Left renal pelvis (tissue), 4 donors: ENCODE measurements at places on chromosomes 13 and 19. TPM values are rescaled to one million over a fixed set of nuclear protein-coding genes. Genes with fewer than 3 reads are reported as not detected.
A peak's percentile ranks its signal among the peaks of the same experiment; 100 is the strongest.

GRCh38 chr19:5952193-5953029 is 25.5 kb downstream of the RANBP3 start:
- DNase-seq = no peak

DNA sequence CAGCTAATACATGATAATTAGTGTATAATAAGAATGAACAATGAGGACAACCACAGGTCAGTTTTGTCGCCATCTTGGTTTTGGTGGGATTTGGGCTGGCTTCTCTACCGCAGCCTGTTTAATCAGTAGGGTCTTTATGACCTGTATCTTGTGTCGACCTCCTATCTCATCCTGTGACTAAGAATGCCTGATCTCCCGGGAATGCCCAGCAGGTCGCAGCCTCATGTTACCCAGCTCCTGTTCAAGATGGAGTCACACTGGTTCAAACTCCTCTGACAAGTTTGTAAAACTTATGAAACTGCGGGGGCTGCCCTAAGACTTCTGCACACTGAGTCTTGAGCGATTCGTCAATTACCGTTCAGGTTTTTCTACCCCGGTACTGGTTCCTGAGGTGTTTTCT is 21.5 kb upstream of the ADGRE1 start:
- DNase-seq = no peak

DNA sequence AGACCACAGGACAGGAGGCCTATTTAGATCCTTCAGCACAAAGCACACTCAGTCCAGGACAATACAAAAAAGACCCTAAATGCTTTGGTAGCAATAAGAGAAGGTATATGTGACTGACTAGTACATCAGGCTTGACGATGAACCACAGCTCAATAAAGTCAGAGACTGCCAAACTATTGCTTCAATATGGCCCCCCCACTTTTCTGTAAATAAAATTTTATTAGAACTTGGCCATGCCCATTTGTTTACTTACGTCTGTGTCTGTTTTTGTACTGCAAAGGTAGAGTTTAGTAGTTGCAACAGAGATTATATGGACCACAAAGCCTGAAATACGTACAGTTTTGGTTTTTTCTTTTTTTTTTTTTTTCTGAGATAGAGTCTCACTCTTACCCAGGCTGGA is 136.7 kb downstream of the IRS2 start:
- no peak for DNase-seq

DNA sequence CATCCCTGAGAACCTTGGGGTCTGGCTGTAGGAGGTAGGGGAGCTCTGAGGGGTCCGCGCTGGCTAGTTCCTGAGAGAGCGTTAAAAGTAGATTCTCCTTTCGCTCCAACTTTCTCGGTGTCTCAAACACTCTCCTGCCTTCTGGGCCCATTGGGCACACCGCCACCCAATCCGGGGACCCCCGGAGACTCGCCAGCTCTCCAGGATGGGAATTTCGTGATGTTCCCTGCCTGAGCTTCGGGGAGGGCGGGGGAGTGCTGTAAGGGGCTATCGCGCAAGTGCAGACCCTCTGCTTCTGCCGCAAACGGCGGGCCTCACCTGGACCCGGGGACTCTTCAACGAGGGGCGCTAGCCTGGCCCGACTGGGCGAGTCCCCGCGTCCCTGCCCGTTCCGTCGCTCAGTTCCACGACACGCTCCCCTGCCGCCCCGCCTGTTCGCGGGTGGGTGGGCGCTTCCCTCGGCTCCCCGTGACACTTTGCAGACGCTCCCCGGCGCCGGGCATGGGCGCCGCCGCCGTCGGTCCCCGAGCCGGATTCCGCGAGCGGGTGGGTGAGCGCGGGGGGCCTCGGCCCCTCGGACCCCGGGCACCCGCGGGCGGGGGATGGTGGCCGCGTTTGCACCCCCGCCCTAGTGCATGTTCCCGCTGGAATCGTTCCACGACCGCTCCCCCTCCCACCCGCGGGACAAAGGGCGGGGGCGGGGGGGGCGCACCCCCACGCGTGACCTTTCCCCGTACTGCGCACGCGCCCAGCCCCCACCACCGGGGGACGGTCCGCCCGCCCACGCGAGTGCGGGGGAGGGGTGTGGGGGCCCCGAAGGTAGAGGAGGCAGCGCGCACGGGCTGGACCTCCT is at the start of gene CCDC106:
CCDC106 (plus strand) TSS at position 481 of the 853 bp plus-strand sequence. CDS start 835 bp downstream, outside the sequence.
- DNase-seq = no peak

DNA sequence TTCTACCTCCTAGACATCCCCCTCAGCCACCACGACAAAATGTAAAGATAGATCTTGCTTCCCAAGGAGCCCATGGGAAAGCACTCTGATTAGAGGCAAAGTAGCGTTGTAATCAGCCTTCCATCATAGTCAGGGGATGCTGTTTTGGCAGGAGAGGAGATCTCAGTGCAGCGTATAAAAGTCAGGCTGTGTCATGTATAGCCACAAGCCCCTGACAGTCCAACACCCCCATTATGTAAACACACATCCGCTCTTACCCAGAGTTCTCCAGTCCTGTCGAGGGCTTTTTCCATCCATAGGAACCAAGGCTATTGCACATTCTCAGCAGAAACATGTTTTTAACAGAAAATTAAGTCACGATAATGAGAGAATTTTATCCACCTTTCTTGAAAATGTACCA is 156.3 kb downstream of the CYSLTR2 start:
- no peak for DNase-seq

GRCh38 chr13:30607908-30608307 is 9.8 kb upstream of the USPL1 start:
- no peak for DNase-seq

DNA sequence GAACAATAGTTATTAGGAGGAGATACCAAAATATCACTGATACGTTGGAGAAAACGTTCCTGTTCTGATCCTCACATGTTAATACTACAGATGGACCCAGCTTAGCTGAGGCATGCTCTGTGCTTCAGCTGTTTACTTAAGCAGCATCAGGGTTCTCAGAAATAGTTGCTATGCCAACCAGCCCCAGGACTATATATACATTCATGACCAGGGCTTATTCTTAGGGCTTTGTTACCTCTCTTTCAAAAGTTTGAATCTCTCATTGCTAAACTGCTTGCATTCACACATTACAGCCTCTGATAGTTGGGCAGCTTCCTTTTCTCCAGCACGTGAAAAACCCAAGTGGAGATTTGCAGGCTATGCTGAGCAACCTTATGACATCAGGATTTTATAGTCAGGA is 800.4 kb downstream of the DIAPH3 start:
- no peak for DNase-seq

- no peak for DNase-seq
Observed at GRCh38 chr13:24668955-24669582, 11.1 kb upstream of the ATP12A start.

DNA sequence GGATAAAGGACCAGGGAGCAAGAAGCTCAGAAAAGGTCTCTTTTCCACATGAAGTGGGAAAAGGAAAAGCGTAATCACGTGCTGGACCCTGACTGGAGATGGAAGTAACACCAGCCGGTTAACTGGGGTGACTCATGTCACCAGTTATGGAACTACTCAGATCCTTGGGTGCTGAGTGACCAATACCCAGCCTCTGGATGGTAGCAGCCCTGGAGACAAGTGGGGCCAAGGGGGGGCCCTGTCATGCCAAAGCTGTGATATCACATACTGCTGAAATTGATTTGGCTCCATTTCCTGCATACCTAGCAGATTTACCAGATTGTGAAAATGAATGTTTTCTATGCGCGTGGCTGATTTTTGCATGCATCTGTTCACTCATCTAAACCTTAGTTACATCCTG is 158.9 kb downstream of the ZIC5 start:
- DNase-seq = no peak

- no peak for DNase-seq
Observed at GRCh38 chr19:5839065-5840017, at the start of gene FUT6. TSS of gene FUT6 (minus strand) at chr19:5839702. CDS start at chr19:5832567, 7,135 bp downstream.

DNA sequence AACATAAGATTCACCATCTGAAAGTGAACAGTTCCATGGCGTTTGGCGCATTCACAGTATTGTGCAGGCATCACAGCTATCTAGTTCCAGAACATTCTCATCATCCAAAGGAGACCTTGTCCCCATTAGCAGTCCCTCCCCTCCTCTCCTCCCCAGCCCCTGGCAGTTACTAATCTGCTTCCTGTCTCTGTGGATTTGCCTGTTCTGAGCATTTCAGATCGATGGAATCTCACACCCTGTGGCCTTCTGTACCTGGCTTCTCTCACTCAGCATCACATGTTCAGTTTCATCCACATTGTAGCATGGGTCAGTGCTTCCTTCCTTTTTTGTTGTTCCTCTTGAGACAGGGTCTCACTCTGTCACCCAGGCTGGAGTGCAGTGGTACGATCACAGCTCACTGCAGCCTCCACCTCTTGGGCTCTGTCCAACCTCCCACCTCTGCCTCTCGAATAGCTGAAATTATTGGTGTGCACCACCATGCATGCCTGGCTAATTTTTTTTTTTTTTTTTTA is 34.6 kb downstream of the CRTC1 start:
- no peak for DNase-seq

DNA sequence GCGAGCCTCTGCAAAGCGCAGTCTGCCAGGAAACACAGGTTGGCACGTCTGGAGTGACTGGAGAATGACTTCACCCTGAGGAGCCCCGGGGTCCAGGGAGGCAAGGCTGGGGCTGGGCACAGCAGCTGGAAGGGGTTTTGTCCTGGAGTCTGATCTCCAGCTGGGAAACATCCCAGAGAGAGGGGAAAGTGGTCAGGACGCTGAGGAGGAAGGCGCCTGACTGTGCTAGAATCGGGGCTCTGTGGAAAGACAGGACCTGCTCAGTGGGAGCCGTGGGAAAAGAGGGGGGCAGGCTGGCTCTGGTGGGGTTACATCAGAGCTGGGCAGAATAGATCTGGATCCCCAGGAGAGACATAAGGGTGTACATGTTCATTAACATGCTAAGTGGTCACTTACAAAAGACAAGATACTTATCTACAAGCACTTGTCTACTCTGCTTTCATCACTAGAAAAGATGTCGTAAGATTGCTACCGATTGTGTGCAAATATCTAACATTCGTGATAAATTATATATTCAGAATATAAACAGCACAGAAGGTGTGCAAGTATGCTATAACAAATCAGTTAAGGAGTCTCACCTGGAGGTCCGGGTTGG is 106.6 kb downstream of the COL4A1 start:
- DNase-seq = no peak

- no peak for DNase-seq
Observed at GRCh38 chr19:7224209-7224686, 70.0 kb downstream of the INSR start.

DNA sequence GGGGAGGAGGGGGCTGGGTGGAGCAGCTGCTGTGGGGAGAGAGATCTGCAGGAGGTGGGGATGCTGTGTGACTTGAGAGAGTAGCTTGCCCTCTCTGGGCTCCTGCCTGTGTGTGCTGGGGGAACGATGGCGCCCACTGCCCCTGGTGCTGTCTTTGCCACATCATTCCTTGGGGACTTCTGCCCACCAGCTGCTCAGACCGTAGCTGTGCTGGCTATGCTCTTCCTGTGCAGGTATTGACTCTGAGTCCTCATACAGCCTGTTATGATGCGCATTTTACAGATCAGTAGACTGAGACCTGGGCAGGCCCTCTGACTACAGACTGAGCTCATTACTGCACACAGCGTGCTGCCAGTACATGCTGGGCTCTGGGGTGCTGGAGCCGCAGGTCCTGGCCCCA is 51.1 kb downstream of the DNM2 start:
- no peak for DNase-seq

DNA sequence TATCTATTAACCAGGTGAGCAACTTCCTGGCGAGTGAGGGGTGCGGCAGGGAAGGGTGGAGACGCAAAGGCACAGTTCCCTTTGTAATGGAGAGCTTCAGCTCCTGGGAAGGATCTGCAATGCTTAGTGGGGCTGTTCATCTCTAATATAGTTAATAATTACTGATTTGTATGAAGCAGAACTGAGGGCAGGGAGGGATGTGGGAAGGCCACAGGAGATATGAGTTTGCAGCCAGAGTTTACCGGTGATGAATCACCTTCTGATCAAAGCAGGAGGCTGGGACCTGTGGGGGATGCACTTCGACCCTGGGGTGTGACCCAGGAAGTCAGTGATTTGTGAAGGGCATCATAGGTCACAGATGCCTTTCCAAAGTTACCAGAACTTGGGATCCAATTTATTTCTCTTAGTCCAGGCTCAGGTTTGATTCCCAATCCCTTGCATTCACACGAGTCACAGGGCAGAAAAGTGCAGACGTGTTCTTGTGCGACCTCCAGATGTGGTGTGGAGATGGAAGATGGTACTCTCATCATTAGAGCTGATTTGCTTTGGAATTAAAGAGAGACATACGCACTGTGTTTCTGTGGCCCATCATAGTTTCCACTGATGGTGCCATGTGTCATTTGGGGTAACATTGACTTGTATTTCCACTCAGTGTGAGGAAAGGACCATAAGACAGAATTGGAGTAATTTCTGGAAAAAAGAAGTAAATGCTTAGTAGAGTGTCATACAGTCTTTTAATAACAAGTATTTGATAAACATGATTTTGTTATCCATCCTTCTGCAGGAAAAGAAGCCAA is 55.0 kb downstream of the LRCH1 start:
- DNase-seq = no peak

GRCh38 chr13:73036566-73036965 is 22.2 kb upstream of the KLF5 start:
- no peak for DNase-seq

GRCh38 chr13:23449398-23450162 is 16.1 kb upstream of the SACS start:
- DNase-seq = no peak

DNA sequence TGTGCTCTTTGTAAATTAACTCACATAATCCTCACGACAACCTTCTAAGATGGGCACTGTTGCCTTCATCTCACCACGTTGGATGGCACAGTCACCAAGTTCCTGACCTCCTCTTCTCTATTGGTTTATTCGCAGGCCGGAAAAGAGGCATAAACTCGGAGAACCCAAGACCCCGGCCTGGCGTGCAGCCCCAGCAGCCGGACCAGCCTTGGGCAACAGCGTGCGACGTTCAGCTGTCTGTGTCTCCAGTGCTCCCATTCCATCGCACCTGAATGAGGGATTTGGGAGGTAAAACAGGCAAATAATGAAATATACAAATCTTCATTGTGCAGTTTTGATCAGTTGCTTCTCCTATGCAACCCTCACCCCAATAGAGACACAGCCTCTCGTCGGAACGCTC is 34.5 kb upstream of the GAS6 start:
- no peak for DNase-seq

- DNase-seq = no peak
Observed at GRCh38 chr19:13210339-13210775, 60.1 kb downstream of the IER2 start.

GRCh38 chr19:35066691-35067563 is 25.4 kb downstream of the HPN start:
- DNase-seq = peak; percentile 72

DNA sequence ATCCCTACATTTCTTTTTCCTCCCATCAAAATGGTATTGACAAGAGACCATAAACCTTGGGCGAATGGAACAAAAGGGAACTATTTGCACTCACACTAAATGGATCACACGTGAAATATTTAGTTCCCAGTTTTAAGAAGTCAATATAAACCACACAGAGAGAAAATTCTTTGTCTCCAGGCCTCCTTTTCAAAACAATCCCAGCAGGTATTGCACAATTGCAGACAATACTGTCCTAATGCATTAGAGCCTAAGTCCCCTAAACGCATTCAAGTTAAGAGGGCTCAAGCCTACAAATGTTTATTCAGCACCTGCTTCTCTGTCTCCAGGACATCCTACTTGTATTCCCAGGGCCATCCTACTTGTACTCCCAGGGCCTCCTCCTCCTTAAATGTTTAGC is 1.3 kb upstream of the B3GLCT start:
- no peak for DNase-seq

CEACAM7 gene
- polyA plus RNA-seq = not detected

NPAS1 gene
- polyA plus RNA-seq = 3.7 TPM

ODAD3 gene
- 1.7 TPM for polyA plus RNA-seq

MZF1 gene
- 21.8 TPM for polyA plus RNA-seq

TTC9B gene
- polyA plus RNA-seq = 0.09 TPM

IGFL3 gene
- polyA plus RNA-seq = not detected

S1PR2 gene
- 11.7 TPM for polyA plus RNA-seq

CYP4F22 gene
- 0.58 TPM for polyA plus RNA-seq

CABP5 gene
- polyA plus RNA-seq = not detected

ZSCAN1 gene
- polyA plus RNA-seq = 7.7 TPM
